ENCODE measurements at places on chromosomes 4 and X.

- DNase-seq, result no peak
These were observed 147.9 kb upstream of the NEIL3 start for GRCh38 chr4:177161781-177162180.

- no peak for DNase-seq
These were observed 135.4 kb downstream of the GC start for GRCh38 chr4:71648448-71648847.

DNA sequence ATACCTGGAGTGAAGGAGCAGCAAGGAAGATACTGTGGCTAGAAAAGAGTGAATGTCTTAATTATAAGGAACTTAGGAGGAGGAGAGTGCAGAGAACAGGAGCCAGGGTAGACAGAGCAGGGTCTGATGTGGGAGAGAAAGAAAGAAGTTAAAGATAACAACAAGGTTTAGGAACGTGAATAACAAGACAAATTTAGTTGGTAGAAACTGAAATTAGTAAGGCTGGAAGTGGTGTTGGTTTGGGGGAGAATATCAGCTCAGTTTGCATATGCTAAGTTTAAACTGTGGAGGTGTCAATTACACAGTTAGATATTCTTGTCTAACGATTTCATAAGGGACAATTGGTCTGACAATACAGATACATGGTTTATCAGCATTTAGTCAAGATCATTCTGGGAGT lies 1123.7 kb upstream of the PABPC4L start:
- DNase-seq, result no peak

GRCh38 chrX:78213331-78213730 lies 73.9 kb upstream of the TAF9B start:
- no peak for DNase-seq

DNA sequence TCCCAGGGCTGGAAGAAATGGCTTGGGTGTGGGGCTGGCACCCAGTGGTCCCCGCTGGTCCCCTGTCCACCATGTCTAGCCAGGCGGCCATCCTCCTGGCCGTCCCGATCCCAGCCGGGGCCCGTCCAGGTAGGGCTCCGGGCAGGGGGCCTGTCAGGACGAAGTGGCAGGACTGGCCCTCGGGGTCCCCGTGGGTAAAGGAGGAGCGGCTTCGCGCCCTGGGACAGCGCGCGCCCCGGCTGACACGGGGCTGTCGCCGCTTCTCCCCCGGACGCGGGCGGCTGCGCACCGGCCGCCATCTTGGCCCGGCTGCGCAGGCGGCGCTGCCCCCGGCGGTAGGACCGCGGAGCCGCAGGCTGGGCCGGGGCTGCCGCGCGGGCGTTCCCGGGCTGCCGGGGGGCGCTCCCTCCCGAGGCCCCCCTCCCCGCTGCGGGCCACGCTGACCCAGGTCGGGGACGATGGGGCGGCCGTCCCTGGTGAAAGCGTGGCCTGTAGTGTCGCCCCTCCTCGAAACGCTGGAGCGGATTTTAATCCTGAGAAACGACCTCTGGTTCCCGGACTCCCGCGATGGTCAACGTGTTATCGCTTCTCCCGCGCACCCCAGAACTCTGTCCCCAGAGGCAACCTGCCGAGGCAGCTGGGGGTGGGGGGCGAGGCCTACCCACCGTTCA lies 60.4 kb upstream of the BCOR start:
- DNase-seq, result no peak

DNA sequence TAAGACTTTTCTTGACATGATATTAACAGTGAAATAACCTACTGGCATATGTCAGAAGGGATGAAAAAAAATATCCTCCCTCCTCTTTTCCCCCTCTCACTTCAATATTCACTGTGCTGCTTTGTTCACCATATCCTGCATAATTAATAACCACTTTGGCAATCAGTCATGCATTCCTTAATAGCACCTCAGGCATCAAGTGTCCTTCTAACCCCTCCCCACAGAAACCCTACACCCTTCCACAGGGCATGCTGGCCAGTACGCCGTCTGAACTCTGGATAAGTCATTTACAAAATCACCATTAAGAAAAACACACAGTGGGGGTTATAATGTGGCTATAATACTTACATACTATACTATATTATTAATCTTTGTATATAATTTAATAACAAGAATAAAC lies 165.9 kb downstream of the PDGFC start:
- peak; percentile 67 for DNase-seq

- no peak for DNase-seq
These were observed 514.1 kb downstream of the IL15 start for GRCh38 chr4:142150483-142150882.

- DNase-seq, result peak; percentile 9
These were observed 56.3 kb downstream of the ZAR1 start for GRCh38 chr4:48546336-48546735.

- no peak for DNase-seq
These were observed 190.7 kb upstream of the FAM241A start for GRCh38 chr4:111954550-111954949.

Data from DMS79 (cell line).